ENCODE measurements at places on chromosomes 4 and X.

DNA sequence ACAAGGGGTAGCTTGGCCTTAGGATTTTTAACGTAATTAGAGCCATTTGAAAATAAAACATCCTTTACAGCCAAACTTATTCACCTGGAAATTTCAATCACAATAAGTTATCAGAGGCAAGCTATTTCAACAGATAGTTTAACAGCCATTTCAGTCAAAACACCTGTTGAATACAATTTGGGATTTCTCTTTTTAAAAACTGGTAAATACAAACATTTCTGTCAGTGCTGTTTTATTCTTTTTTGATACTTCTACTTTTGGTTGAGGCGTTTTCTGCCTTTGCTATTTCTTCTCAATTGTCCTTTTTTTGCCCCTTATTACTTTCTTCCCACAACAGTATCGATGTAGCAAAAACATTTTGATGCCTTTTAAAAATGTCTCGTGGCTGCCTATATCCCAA is 2.1 kb upstream of the DACH2 start:
- no peak for DNase-seq

DNA sequence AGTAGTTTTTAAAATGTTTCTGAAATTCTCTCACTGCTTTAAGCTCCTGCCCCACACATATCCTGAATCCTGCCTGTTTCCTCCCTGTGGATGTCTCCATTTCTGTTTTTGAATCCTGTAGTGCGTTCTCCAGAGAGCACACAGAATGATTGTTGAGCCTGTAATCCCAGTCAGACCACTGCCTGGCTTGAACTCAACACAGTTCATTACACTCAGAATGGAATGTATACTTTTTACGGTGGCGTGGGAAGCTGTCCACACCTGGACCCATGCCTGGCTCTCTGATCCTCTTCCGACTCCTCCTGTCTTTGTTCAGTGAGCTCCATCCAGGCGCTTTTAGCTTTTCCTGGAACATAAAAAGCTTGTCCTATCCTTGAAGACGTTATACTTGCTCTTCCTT is 1217.0 kb upstream of the PRKX start:
- DNase-seq, result no peak

GRCh38 chr4:25088093-25088952 is 57.6 kb upstream of the LGI2 start:
- no peak for DNase-seq

DNA sequence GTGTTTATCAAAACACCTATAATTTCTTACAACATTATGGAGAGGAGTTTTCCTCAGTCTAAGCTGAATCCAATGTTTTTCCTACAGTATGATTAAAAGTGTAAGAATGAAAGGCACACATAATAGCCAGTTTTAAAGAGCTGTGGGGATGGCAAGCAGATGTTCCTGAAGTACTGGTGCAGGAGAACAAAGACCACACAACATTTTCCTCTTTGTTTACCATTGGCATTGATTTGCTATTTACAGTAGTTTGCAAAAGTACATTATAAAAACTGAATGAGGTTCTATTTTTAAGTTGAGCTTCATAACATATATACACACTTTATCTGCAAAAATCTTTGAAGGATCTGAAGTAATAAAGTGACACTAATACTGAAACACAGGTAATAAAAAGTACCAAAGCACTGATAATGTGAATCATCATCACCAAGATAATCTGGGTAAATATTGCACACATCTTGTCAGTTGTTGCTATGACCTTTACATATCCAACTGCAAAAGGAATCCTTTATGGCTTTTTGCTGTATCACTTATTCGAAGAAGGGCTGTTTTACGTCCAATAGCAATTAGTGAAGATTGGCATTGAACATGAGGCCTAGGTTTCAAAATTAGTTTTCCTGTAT is 22.5 kb downstream of the TCEAL1 start:
- DNase-seq, result no peak

DNA sequence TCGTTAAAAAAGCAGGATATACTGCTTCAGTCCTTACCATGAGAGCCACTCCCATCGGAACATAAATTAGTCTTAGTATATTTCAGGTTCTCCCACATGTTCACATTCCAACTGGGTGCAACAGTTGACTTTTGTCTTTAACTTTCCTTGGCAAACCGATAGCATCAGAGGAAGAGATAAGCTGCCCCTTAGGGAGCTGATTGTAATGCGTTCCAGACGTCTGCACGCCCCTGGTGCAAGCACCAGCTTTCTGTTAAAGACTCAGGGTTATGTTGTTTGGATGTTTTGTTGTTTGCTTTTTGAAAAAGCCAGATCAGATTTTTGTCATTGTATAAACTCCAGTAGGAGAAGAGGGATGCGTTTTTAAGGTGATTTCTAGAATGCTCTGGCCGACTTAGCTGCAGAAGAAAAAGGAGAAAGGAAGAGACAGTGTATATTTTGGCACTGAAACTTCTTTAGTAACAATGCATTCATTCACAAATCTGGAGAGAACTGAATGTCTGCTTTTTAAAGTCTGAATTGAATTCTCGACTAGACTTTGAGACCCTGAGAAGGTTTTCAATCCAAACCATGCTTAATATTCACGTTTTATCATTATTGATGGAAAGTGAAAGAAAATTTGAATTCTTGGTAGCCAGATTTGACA is 160.9 kb downstream of the CBR4 start:
- no peak for DNase-seq

DNA sequence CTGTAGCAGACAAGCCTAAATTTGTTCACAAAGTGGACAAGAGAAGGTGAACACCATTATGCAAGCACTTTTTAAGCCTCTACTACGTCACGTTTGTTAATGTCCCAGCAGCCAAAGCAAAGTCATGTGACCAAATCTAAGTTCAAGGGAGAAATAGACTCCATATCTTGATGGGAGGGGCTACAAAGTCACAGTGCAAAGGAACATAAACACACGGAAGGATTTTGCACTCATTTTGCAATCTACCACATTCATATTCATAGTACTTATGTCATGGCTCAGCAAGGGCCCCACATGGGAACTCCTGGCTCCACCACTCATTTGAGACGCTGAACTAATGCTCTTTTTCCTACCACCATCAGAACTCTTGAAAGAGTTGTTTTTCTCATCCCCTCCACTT is 139.0 kb upstream of the JADE1 start:
- no peak for DNase-seq
